Stimulated activated CD4-positive, alpha-beta T cell treated with anti-CD3 and anti-CD28 coated beads, Interleukin-2, amount 100 ng/mL, for 24 hours (primary cell): ENCODE measurements at places on chromosomes 1 and 21.

- DNase-seq, result peak; percentile 29
These were observed 51.9 kb upstream of the CD34 start for GRCh38 chr1:207962716-207963426.

- no peak for DNase-seq
These were observed 21.1 kb upstream of the GPR157 start for GRCh38 chr1:9149837-9150581.

DNA sequence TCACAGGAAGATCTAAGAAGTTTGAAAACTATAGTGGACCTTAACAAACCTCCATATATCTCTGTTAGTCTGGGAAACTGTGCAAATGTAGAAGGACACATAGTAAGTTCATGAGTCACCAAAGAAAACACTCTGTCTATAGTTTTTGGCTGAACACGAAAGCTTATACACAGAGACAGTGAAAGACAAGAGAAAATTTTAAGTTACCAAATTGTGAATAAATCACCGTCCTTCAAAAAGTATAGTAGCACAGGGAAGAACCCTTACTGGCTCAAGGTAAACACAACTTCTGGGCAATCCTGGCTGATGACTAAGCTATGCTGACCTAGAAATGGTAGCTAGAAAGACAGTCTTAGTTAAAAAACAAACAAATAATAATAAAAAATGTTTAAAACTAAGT, 1057.9 kb downstream of the AMY1C start:
- DNase-seq, result no peak

DNA sequence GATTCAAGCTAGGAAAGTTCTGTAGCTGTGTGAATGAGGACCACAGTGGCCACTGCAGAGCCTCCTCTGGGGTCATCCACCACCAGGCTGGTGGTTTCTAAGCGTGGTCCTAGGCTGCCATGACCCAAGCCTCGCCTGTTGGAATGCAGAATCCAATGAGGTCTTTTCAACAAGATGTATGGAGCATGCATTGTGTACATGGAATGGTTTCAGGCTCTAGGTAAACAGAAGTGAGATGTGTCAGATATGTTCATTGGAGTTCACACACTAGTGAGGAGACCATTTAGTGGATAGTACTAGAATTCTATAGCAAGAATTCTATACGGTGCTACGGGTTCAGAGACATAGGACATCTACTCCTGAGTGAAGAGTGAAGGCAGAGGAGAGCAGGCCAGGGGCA, 10.7 kb downstream of the RNU5D-1 start:
- no peak for DNase-seq

- DNase-seq, result no peak
These were observed 4.8 kb upstream of the CAMSAP2 start for GRCh38 chr1:200733907-200734306.

- DNase-seq, result no peak
These were observed 1.1 kb downstream of the AKR1A1 start for GRCh38 chr1:45551684-45552083.

DNA sequence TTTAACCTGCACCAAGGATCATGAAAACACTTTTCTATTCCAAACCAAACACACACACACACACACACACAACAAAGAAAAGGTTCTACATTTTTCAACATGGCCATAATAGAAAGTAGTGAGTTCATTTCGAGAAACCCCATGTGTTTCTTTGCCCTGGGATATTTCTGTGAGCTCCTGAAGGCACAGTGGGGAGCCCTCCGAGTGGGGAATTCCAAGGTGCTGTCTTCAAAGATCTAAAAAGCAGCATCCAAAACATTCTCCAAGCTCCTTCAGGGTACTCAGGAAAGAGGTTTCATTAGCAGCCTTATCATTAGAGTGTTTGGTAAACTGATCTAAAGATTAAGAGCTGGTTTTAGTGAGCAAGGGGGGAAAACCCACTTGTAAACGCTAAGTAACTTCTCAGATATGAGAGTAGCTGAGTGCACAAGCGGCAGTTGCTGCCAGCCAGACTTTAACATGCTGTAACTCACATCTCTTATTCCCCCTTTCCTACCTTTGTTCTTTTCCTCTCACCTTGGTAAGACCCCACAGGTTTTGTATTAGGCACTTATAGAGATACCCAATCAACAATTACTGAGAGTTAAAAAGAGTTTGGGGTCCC, 38.3 kb downstream of the ZC3H11B start:
- no peak for DNase-seq

GRCh38 chr1:156386134-156386901, 17.3 kb downstream of the RHBG start:
- no peak for DNase-seq

- no peak for DNase-seq
These were observed 20.4 kb downstream of the CDC7 start for GRCh38 chr1:91520942-91521507.

- DNase-seq, result no peak
These were observed 7.1 kb downstream of the RNPEP start for GRCh38 chr1:201989354-201990128.

GRCh38 chr1:22252251-22252650, 109.4 kb upstream of the WNT4 start:
- DNase-seq, result no peak

- DNase-seq, result no peak
These were observed 75.7 kb upstream of the MAGI3 start for GRCh38 chr1:113314600-113314999.

- DNase-seq, result no peak
These were observed 51.8 kb downstream of the KCNK1 start for GRCh38 chr1:233665575-233666270.

- DNase-seq, result no peak
These were observed 164.4 kb downstream of the SDCCAG8 start for GRCh38 chr1:243420016-243420945.

GRCh38 chr1:66940981-66941380, 16.2 kb downstream of the MIER1 start:
- DNase-seq, result no peak

DNA sequence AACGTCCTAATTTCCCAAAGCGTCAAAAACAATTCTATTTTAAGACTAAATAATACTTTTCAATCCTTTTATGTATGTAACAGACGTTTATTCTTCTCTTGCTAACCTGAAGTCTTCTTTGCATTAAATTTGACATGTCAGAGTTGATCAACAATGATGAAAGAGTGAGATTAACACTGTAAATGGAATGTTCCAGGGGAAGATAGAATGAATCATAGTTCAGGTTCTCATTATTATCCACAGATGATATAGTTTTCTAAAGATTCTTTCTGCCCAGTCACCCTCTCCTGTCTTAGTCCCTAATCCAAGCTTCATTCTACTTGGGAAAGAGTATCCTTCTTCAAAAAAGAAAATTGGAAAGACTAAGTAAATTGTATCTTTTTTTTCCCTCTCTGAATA, 38.9 kb downstream of the SDCCAG8 start:
- no peak for DNase-seq

- no peak for DNase-seq
These were observed 344.2 kb downstream of the OLFM3 start for GRCh38 chr1:101652484-101652883.

DNA sequence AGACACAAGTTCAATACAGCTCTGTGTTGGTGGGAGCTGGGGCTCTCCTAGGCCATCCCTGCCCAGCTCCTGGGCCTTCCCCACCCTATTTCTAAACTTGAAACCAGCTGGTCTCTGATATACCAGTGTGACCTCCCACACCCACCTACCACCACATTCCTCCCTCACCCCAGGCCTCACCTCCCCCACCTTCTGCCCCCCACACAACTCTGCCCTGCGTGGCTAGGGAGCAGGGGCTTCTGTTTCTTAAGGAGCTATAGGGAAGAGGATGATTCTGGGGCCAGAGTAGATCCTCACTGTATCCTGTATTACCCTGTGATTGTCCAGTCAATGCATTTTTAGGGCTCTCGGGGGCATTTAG, 16.5 kb downstream of the NES start:
- no peak for DNase-seq

DNA sequence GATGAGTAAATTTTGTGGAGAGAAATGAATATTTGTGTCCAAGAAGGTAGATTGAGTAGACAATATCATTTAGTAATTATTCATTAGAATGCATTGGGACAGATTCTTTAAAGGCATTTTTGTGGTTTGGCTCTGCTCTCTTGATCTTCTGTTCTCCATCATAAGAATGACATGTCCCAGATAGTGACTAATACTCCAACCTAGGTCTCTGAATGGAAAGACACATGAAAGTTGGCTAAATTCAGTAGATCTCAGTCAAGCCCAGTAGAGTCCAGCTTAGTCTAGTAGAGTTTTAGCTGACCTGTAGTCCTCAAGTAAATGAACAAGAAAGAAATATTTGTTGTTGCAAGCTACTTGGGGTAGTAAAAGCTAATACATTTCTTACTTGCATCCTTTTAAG, 61.8 kb upstream of the DNAH14 start:
- DNase-seq, result no peak

DNA sequence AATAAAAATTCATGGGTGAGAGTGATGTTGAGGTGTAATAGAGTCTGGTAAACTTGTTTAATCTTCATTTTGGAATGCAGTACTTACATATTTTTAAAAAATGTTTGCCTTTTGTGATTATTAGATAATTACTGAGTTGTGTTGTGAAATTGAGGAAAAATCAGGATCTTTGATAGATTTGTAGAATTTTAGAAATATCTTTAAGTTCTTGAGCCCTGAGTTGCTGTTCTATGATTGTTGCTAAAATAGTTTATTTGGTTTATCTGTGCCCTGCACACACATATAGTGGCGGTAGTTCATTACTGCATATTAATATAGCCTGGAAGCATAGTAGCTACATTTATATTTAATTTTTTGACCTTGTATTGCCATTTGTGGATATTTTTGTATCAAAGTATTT, 1.6 kb downstream of the B3GALT2 start:
- DNase-seq, result no peak

DNA sequence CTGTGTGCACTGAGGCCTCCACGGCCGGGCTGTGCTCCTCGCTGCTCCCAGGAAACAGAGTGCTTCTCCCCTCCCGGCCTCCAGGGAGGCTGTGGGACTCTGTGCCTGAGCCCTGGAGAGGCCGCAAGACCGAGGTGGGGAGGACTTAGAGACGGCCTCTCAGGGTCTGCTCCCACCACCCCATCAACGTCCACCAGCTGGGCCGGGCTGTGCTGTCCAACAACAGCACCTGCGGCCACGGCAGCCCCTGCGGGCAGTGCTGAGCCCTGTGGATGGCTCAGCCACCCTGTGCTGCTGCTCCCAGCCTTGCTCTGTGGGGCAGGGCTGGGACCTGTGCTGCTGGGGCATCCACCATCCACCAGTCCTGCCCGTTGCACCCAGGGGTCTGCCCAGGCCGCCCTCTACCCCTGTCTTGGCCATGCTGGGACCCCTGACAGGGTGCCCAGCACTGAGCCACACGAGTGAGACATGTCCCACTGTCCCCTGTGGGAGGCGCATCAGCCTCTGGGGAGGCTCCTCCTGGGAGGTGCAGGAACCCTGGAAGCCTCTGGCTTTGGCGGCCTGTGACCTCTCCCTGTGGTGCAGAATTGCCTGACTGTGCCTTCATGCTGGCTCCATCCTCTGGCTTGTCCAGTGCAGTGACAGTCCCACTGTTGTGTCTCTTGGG, 31.2 kb upstream of the LRRC3 start:
- DNase-seq, result no peak

GRCh38 chr1:40710581-40711315, 19.2 kb downstream of the NFYC start:
- no peak for DNase-seq
